ENCODE measurements at places on chromosomes 1 and 21.
A peak's percentile ranks its signal among the peaks of the same experiment; 100 is the strongest.

DNA sequence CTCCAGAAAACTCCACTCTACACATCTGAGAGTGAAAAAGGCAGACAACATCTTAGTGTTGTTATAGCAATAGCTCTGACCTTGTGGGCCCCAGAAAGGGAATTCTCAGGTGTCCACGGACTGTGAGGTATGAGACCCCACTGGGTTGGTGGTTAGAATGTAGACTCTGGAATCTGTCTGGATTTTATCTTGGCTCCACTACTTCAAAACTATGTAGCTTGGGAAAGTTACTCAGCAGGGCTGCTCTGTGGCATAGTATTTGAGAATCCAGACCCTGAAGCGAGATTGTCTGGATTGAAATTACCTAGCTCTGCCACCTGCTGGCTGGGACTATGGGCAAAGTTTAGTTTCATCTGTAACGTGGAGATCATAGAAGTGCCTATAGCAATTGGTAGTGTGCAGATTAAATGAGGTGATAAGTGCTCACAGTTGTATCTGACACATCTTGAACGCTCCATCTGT lies 25.8 kb downstream of the PRDM2 start:
- peak; percentile 19 for DNase-seq

- peak; percentile 80 for DNase-seq
Measured at GRCh38 chr1:247639381-247639981, 34.1 kb downstream of the OR2G3 start.

- peak; percentile 16 for DNase-seq
Measured at GRCh38 chr1:83882906-83883305, 116.0 kb downstream of the TTLL7 start.

GRCh38 chr1:33022650-33023200 lies 14.0 kb downstream of the AK2 start:
- DNase-seq: no peak

- peak; percentile 33 for DNase-seq
Measured at GRCh38 chr1:6272868-6273267, 12.0 kb upstream of the GPR153 start.

DNA sequence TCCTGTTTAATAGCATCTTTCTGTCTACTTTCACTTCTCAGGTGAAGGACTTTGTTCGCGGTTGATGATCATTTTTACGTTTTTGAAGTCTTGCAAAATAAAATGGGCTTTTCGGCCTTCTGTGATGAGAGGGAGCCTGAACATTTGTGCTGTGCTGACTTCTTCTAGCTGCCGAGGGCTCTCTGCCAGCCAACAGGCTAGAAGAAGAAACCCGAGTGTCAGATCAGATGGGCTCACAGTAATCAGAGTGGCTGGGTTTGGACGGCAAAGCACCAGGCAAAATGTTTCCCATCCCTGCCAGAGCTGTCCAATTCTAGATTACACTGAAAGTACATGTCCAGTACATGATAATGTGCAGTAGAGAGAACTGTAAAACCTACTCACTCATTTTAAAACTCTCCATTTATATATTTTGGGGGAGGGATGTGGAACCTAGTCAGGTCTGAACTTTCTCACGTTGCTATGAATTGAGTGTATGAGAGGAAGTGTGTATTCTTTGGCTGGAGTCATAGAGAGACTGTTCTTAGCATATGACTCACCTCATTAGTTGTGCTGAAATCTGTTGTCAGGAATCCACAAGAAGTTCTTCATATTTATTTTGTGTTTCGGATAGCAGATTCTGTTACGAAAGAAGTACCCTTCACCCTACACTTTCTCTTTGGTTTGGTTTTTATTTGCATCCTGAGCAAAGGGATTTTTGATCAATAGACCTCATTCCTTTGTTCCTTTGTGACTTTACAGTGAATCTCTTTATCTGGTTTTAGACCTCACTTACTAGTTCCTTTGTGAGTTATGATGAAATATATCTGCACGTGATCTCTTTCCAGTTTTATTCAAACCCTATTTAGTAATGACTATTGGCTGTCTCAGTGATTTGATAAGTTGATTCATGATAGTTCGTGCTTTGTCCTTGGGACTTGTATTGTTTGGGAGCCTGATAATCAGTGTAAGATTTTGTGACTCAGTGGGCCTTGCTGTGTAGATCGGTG lies 4.8 kb downstream of the ATP1A1 start:
- DNase-seq: no peak

GRCh38 chr1:169110689-169111447 lies 4.4 kb downstream of the ATP1B1 start:
- DNase-seq: no peak

DNA sequence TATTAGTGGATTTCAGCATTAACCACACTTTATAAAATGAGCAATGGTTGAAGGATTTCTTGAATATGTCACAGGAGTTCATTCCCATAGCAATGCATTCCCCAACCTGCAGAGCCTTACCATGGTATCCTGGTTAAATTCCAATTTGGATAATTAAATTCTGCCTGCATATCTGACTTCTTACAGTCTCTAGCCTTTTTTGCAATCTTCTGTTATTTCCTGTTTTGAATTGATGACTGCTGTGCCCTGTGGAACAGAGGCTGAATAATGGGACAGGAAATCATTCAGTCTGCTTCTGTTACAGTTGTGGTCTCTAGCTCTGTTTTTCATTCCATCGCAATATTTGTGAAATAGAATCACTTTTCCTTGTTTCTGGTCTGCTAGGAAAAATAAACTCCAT lies 1823.9 kb downstream of the PLA2G4A start:
- no peak for DNase-seq

DNA sequence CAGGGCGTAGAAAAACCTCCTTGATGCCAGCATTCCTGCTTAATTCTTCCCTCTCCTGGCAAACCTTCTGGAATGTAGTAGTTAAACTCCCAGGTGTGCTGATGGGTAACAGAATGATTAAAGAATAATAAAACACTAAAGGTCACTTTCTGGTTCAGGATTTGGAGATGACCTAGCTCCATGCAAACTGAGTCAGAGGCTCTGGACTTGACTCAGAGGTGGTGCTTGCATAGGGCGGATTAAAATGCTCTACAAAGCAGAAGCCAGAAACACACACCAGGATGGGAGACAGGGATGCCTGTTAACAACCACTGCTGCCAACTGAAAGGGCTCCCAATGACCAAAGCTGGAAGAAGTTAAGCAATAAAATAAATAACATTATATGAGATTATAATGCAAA lies 41.5 kb downstream of the KRTAP19-8 start:
- no peak for DNase-seq

- peak; percentile 5 for DNase-seq
Measured at GRCh38 chr1:92029241-92029922, 403 bp upstream of the EPHX4 start.

GRCh38 chr1:62382658-62382955 lies 54.2 kb upstream of the USP1 start:
- DNase-seq: no peak

GRCh38 chr1:9542430-9542829 lies 3.2 kb downstream of the SLC25A33 start:
- no peak for DNase-seq

DNA sequence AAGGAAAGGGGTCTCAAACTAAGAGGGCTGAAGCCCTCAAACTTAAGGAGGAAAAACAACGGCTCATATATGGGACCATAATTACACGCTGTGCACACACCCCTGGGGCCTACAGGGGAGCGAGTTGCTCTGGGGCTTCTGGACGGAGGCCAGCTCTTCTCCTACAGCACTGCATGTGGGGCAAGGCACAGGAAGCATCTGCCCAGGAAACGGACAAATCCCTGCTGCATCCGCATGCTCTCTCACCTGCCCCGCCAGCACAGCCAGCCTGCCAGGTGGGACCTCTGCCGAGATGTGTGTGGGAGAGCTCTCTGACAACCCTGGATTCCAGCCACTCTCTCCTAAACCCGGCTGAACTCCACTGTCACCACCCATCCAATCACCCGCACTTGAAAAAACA lies 54.1 kb downstream of the MRPL37 start:
- no peak for DNase-seq

DNA sequence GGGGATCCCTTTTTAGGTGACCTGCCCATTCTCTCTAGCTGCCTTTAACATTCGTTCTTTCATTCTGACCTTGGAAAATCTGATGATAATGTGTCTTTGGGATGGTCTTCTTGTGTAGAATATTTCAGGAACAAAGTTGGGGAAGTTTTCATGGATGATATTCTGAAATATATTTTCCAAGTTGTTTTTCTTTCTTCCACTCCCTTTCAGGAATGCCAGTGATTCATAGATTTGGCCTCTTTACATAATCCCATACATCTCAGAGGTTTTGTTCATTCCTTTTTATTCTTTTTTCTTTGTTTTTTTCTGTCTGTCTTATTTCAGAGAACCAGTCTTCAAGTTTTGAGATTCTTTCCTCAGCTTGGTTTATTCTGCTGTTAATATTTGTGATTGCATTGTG lies 13.9 kb upstream of the SCMH1 start:
- no peak for DNase-seq

DNA sequence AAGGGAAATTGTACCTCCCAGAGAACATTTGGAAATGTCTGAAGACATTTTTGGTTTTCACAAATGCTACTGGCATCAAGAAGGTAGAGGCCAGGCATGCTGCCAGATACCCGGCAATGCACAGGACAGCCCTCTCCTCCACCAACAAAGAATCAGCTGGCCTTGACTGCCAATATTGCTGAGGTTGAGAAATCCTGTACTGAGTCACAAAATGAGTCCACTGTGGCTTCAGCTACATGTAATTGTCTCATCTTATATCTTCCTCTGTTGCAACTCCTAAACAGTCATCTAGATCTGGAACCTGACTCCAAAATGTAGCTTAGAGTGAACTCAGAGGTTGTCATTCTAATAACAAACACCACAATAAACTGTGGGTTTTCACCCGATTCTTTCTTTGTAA lies 327.5 kb upstream of the POGK start:
- no peak for DNase-seq

DNA sequence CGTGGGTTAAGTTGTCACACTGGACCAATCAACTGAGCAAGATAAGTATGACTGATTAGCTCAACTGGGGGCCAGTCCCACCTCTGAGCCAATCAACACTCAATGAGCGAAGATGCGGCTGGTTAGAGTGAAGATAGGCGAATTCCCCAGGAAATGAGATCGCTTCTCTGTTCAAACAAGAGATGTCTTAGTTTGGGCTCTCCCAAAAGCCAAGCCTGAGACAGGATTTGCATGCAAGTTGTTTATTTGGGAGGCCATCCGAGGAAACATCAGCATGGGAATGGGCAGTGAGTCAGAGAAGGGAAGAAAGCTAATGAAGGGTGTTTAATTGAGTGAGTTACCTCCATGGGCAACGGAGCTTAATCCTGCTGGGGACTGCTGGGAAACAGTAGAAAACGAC lies 4.9 kb upstream of the GJB5 start:
- peak; percentile 18 for DNase-seq

- no peak for DNase-seq
Measured at GRCh38 chr1:2190491-2190976, 4.0 kb downstream of the FAAP20 start.

DNA sequence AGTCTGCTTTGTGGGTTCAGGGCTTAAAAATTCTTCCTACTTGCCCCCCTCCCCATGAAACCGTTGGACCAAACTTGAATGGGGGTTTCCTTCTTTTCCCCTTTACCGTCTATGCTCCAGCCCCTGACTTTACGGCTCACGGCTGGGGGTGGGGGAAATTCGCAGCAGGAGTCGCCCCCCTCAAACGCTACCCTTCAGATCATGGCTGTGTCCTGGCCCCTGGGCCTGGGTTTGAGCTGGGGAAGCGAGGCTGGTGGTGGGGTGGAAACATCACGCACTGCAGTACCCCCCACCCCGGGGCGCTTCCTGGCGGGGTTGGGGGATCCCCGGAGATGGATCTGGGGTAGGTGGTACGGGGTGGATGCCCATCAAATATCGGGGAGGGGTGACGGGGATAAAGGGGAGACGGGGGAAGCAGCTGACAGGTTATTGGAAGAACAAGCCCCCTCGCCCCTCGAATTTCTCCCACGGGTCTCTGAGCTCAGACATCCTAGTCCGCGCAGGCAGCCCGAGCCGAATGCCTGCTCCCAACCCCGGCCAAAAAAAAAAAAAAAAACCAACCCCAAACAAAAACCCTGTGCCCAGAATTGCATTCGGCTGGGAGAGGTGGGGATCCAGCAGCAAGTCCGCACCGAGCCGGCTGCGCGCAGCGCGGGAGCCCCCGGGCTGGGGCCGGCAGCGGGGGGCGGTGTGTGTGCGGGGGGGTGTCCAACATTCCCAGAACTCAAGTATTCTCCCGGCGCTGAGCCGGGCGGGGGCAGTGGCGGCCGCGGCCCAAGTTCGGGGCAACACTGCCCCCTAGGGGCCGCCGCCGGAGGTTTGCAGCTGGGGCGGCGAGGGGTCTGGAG lies 59.0 kb upstream of the ACOT11 start:
- DNase-seq: peak; percentile 95

DNA sequence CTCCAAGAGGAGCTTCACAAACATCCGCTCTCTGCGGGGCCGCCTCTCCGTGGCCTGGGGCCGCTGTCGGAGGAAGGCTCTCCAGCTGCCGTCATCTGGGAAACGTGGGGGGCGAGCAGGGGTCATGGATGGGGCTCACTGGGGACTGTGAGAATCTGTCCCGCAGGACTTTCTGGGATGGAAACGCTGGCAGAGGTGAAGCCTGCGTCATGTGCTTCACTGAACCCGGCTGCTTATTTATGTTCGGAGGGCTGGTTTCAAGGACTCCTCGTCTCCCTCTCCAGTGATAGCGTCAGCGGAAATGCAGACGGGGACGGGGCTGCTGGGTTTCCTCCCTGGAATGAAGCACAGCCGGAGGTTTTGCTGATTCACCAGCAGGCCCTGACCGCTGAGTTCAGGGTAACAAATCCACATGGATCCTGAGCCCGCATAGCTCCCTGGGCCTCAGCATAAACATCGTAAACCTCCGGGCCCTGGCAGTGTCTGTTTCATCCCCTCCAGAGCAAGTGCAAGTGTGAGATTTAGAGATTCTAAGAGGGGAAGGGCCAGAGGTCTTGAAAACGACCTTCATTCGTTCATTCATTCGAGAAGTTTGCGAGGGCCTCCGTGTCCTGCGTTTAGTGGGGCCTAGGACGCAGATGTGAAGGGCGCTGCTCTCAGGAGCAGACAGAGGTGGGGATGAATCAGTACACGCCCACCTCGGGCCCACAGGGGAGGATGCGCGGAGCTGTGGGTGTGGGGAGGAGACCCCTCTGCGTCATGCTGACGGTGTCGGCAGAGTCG lies 7.0 kb upstream of the POFUT2 start:
- no peak for DNase-seq

GRCh38 chr1:205677167-205677566 lies 3.1 kb downstream of the SLC45A3 start:
- no peak for DNase-seq

GRCh38 chr1:32150847-32151246 lies 28.6 kb upstream of the TXLNA start:
- no peak for DNase-seq

DNA sequence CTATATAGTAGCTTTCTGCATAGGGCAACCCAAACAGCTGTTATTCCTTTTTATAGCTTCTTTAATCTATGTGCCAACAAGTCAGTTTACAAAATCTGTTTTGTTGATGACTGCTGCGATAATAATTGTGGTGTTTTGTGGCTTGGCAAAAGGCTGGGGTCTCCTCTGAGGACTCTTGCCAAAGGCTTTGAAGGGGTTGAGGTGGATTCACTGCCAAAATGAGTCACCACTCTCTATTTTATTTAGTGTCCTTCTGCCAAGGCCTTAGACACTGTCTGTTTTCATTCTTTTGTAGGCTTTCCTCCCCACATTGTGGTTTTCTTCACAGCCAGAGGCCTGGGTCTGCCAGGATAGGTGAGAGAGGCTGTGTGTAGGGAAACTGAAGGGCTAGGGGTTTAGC lies 161.8 kb downstream of the NFIA start:
- DNase-seq: no peak

GRCh38 chr1:185257950-185258208 lies 59.2 kb downstream of the IVNS1ABP start:
- DNase-seq: no peak
